H4 (cell line): ENCODE measurements at places on chromosomes 5 and 9. TPM values are rescaled to one million over a fixed set of nuclear protein-coding genes. Genes with fewer than 3 reads are reported as not detected.

The PRDM9 gene
- total RNA-seq = 0.02 TPM in 1 of 2 replicates, not detected in the other

The IFNA1 gene
- not detected in 2 replicates for total RNA-seq

The SPTAN1 gene
- total RNA-seq = 46.5 and 52.8 TPM in 2 replicates

The HOMER1 gene
- total RNA-seq = 12.8 and 15.5 TPM in 2 replicates

The NIPAL4 gene
- total RNA-seq = not detected in 2 replicates

The DPYSL3 gene
- total RNA-seq = 65.2 and 83.9 TPM in 2 replicates

The NTNG2 gene
- 0.95 and 1.7 TPM in 2 replicates for total RNA-seq

The CCNI2 gene
- not detected in 2 replicates for total RNA-seq

The TSPAN17 gene
- total RNA-seq = 48.0 and 49.6 TPM in 2 replicates

The ARHGEF28 gene
- 1.7 and 3.1 TPM in 2 replicates for total RNA-seq

The SPINK6 gene
- total RNA-seq = not detected in 2 replicates

The CHD1 gene
- 27.7 and 52.1 TPM in 2 replicates for total RNA-seq

The ADGRD2 gene
- not detected in 2 replicates for total RNA-seq

The RPL7A gene
- total RNA-seq = 2,696 and 2,716 TPM in 2 replicates

- DNase-seq = peak; percentile 79
Measured at GRCh38 chr5:93621327-93621798, 38.3 kb downstream of the NR2F1 start.

DNA sequence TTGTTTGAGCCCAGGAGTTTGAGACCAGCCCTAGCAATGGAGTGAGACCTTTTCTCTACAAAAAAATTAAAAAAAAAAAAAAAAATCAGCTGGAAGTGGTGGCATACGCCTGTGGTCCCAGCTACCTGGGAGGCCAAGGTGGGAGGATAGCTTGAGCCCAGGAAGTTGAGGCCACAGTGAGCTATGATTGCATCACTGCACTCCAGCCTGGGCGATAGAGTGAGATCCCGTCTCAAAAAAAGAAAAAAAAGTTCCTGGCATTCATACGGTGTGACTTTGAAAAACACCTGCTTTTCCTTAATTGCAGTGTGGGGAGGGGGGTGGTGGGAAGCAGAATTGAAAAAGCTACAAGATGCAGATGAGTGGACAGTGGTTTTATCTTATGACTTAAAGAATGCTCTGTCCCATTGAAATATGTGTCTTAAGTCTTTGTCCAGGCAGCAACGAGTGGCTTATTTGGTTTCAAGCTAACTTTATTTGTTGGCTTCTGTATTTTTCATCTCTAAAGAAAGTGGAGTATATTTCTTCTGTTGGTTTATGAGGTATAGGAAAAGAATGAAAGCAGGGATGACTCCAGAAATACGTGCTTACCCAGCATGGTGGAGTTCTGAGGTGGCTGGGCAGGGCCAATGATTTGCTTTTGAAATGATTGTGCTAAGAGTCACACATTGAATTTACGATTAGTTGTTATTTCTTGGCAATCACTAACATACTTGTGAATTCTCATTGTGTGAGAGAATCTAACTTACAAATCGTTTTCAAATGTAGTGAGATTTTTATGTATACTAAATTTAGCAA is 27.8 kb downstream of the ROPN1L start:
- DNase-seq = no peak

DNA sequence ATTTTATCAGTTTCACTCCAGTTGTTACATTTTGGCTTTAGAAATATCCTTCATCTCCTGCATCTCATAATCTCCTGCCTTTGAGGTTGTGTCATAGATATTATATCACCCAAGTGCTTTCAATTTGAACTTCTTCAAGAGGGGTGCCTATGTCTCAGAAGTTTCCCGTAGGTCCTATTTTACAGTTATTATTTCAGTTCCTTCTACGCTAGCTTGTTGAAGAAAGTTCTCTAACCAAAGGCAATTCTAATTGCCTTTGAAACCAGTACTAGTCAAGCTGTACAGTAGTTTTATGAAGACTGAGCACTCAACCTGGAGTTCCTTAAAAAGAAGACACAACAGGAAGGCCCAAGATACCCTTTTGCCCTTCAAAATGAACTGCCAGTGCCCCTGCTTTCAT is 116.4 kb downstream of the ZCCHC7 start:
- DNase-seq = no peak

DNA sequence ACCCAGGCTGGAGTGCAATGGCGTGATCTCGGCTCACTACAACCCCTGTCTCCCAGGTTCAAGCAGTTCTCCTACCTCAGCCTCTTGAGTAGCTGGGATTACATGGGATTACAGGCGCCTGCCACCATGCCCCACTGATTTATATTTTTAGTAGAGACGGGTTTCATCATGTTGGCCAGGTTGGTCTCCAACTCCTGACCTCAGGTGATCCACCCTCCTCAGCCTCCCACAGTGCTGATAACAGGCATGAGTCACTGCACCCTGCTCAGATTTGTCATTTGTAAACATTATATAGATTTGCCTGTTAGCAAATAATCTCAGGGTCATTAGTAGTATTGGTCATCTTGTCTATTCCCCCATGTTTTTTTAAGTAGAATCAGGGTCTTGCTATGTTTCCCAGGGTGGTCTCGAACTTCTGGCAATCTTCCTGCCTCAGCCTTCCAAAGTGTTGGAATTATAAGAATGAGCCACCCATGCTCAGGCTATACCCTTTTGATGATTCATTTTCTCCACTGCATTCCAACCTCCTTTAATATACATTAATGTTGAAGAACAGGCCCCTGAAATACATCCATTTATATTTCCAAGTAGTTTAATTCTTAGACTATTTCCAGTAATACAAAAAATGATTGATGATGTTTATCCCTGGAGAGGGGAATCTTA is 17.3 kb downstream of the CENPH start:
- DNase-seq = no peak

DNA sequence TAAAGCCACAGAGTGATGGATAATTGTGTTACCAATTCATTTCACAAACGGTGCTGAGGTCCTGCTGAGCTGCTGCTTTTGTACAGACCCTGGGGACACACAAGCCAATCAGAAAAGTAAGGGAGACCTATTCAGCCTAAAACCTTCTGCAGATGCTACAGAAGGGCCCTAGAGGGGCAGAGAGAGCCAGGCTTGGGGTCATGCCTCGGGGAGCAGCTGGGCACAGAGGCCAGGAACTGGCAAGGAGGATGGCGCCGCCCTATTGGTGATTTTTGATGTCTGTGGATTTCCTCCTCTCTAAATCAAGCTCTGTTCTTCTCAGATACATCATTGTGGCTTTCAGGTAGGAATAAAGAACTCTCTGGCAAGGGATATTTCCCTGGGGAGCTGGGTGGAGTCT is 181.9 kb downstream of the ZNF462 start:
- DNase-seq = no peak

- DNase-seq = no peak
Measured at GRCh38 chr9:14294659-14295058, 19.3 kb downstream of the NFIB start.

DNA sequence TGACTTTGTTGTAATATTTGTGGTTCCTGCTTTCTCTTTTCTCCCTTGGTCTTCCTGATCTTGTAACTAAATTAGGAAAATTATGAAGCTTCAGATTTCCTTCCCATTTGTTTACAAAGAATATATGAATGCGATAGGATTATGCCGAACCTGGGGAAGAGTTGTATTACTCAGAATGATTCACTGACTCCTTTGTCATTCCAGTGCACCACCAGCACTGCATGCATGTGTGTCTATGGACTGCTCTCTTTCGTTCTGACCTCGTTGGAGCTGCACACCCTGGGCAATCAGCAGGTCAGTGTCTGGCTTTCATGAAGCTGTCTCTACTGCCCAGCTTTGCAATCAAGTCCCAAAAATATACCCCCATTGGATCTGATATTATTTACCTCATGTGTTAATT is 25.5 kb downstream of the NUP188 start:
- DNase-seq = no peak

DNA sequence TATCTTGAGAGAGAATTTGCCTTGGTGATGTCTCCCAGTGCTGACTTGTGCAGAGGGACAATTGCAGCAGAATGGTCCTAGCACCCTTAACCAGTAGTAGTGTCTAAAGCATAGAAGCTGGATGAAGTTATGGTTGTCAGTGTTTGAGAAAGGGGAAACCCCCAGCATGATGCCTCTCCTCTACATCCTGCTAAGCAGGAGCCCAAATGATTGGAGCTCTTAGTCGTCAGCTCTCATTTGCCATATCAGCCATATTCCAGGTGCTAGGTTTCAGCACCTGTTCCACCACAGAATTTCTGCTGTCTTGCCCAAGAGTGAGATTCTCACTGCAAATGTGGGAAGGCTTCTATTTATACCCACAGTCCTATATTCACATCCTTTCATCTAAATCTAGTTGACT is 43.7 kb upstream of the RFX3 start:
- no peak for DNase-seq

DNA sequence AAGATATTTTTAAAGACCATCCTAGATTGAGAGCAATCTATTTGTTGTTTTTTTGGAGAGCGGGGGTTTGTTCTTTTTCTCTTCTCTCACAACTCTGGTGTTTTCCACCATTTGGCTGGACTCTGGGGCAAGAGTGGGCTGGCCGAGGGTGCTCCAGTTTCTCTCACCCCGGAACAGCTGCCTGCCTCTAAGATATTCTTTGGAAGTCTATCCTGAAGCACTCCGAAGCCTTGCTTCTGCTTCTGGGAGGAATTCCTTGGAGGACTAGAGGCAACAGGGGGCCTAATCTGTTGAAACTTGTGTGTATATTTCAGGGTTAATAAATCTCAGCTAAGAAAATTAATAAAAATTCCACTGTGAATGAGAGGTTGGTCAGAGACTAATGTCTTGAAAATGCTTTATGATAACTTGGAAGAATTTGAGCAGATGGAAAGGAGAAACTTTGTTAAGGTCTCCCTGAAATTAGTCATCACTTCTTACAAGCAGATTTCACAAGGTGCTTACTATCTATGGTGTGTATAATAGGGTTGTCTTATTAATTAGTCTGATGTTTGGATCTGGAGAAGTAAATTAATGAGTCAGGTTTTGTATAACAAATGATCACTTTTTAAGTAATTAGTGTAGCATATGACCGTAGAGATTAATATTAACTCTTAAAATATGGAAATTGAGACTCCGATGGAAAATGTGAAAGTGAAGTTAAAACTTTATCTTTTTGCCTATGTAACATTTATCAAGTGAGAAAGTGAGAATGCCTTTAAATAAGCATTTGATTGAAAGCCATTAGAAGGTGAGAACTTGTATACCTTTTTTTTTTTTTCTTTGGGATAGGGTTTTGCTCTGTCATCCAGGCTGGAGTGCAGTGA is 4.0 kb downstream of the MAN2A1 start:
- no peak for DNase-seq

- DNase-seq = peak; percentile 19
Measured at GRCh38 chr5:91211997-91212713, 171.0 kb downstream of the ARRDC3 start.

DNA sequence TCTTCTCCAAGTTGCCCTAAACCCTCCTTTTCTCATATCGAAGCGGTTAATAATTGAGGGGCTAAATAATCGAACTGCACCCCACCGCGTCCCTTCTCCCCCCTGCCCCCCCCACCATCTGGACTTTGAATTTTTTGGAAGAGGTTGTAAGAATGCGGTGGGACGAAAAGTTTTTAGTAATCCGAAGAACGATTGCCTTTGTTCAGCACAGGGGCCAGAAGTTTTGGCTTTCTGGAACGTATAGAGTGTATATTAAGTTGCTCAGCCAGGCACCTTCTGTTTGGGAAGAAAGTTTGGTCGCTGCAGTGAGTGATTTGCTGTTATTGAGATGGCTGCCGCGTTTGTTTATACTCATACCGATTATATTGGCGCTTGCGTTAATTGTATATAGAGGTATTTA is 518 bp downstream of the ERBIN start:
- no peak for DNase-seq

DNA sequence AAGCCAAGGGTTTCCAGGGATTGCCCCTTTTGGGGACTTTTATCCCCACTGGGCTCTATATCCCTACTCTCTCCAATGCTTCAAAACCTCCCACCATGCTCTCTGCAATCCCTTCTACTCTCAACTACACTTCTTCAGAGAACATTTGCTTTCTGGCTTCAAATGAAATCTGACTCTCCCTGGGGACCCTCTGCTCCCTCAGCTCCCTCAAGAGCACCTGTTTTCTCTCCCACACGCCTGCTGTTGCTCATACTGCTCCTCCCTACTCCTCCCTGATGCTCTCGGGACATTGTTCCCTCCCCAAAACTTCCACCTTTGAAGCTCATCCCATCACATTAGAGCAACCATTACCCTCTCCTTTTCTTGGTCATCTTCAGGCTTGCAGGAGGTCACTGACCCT is 344.9 kb downstream of the CDK5RAP2 start:
- DNase-seq = no peak

DNA sequence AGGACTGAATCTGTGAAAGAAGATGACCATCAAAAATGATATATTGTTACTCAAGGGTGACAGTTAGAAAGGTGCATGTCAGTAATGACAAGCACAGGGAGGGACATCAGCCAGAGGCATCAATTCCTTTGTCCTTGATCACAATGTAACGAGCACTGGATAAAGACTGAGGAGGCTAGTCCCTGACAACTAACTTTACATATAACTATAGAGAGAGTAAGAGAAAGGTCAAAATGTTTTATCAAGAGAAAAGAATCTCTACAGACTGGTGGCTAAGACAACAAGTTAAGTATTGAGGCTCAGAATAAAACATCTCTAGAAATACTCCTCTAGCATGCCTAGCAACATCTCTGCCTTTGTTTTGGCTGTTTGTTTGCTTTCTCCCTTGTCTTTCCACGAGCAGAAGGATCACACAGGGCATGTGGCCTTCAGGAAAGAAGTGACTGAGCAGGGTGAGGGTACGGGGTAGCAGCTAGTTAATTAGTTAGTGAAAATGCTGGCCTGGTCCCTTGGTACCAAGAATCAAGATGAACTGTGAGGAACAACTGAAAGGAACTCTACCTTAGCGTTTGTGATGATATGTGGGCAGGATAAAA is 724.1 kb upstream of the MEF2C start:
- DNase-seq = no peak

- no peak for DNase-seq
Measured at GRCh38 chr9:134962973-134963364, 45.3 kb upstream of the FCN1 start.

DNA sequence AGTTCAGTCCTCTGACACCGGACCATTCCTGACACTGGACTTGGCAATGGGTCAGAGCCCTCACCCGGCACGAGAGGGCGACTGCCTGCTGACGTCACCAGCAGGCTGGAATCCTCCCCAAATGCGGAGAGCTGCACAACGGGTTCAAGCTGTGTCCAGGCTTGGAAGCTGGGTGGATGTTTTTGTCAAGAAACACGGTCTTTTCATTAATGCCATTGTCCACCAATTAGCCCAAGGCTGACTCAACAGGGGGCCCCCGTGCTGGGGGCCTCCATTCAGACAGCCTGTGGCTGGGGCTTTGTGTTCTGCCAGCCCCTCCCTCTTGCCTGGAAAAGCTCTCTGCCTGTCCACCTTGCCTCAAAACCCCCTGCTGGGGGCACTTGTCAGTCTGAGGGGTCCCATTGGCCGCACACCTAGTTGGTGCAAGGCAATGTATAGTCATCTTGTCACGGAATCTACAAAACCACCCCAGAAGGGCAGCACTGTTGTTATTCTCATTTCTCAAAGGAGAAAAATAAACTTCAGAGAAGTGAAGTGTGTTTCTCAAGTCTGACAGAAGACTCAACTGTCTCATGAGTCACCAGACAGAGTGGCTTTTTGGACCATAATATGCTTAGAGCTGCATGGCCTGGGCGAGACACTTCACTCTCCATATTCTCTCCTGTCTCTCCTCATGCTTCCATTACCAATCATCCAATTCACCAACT is 24.6 kb downstream of the NDUFA8 start:
- DNase-seq = no peak

- DNase-seq = no peak
Measured at GRCh38 chr5:81633891-81634290, 117.0 kb downstream of the SSBP2 start.
